T follicular helper cell (primary cell): ENCODE measurements at places on chromosomes 12 and 14.

DNA sequence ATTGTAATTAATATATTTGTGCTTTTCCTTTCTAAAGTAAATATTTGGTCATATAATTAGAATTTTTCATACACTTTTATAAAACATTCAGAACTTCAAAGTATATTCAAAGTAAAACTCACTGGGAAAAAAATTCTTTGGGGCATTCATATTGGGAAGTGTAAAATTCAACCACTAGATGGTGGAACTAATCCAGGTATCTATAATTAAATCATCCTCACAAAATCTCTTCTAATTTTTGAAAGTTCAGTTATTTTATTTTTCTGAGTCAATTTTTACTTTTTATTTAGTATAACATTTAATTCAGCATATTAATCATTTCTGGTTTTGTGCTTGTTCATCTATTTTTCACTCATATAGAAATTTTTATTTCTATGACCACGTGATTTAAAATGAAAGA, 81.0 kb downstream of the NTS start:
- DNase-seq, result no peak

DNA sequence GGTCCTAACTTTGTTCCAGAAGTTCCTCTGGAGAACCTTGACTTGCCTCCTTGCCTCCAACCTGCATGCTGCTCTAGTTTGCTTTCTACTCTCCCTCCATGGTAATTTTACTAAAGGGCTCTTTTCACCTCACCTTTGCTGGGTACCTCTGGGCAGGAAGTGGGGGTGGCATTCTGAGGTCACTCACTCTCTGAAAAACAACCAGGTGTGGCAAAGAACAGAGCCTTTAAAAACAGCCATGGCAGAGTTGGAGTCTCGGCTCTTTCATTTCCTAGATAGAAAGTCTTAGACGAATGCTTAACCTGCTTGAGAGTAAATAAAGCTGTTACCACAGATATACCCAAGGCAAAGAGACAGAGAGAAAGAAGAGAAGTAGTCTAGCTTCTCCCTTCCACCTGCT, 827.9 kb downstream of the BCL11B start:
- DNase-seq, result peak; percentile 23

- no peak for DNase-seq
These were observed 500.6 kb upstream of the NOVA1 start for GRCh38 chr14:27098451-27098850.

GRCh38 chr14:52352569-52352968, 38.5 kb downstream of the PTGER2 start:
- DNase-seq, result no peak

GRCh38 chr12:15636060-15636890, 152.9 kb downstream of the EPS8 start:
- DNase-seq, result no peak

GRCh38 chr12:67241482-67241881, 27.7 kb upstream of the CAND1 start:
- DNase-seq, result no peak
